CD4-positive, CD25-positive, alpha-beta regulatory T cell (primary cell): ENCODE measurements at places on chromosomes 4 and X. TPM values are rescaled to one million over a fixed set of nuclear protein-coding genes. Genes with fewer than 3 reads are reported as not detected.

Gene NKX3-2
- total RNA-seq = not detected

Gene ASB12
- total RNA-seq = not detected

Gene NFKB1
- 152 TPM for total RNA-seq

Gene PRSS12
- total RNA-seq = not detected

GRCh38 chr4:43471950-43472349 lies 579.4 kb downstream of the GRXCR1 start:
- DNase-seq = no peak
- H3K4me1 ChIP-seq = no peaks in the 10 kb centered on the region
- no peaks in the 10 kb centered on the region for H3K27me3 ChIP-seq
- no peak overlapping the region for H3K27ac ChIP-seq

DNA sequence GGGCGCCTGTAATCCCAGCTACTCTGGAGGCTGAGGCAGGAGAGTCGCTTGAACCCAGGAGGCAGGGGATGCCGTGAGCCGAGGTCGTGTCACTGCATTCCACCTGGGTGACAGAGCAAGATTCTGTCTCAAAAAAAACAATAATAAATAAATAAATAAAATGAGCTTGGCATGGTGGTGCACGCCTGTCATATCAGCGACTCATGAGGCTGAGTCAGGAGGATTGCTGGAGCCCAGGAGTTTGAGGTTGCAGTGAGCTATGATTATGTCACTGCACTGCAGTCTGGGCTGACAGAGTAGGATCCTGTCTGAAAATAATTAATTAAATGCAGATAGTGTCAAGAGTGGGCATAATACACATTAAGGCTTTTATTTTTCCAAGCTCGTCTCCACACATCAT lies 77.5 kb downstream of the DHRSX start:
- H3K27ac ChIP-seq = no peak overlapping the region
- H3K36me3 ChIP-seq = peaks cover 10% of the 10 kb centered on the region
- H3K27me3 ChIP-seq = no peaks in the 10 kb centered on the region
- DNase-seq = no peak
- no peaks in the 10 kb centered on the region for H3K4me1 ChIP-seq

- DNase-seq = no peak
- no peaks in the 10 kb centered on the region for H3K36me3 ChIP-seq
- no peaks in the 10 kb centered on the region for H3K27me3 ChIP-seq
- H3K4me1 ChIP-seq = no peaks in the 10 kb centered on the region
- H3K4me3 ChIP-seq = no peak overlapping the region
Measured at GRCh38 chr4:117400039-117400835, 314.9 kb upstream of the TRAM1L1 start.

GRCh38 chr4:60812811-60813210 lies 387.3 kb upstream of the ADGRL3 start:
- H3K36me3 ChIP-seq = no peaks in the 10 kb centered on the region
- DNase-seq = no peak
- no peak overlapping the region for H3K27ac ChIP-seq
- H3K4me1 ChIP-seq = no peaks in the 10 kb centered on the region
- H3K4me3 ChIP-seq = no peak overlapping the region

DNA sequence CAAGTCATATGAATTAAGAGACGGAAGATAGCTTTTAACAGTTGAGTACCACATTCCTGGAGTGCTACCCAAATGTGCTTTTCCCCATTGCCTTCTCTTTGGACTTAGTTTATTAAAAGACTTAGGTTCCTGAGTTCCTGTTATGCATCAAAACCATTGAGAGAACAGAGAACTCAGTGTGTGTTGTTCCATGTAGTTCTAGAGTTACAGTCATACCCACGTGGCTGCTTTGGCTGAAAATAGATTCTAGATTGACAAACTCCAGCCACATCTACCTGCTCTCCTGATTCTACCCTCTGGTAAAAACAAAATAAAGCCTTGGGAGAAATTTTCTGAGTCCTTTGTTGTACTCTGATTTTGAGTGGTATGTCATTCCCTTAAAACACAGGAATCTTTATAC lies 385.4 kb downstream of the IL15 start:
- no peak overlapping the region for H3K4me3 ChIP-seq
- no peaks in the 10 kb centered on the region for H3K27me3 ChIP-seq
- H3K4me1 ChIP-seq = no peaks in the 10 kb centered on the region
- H3K27ac ChIP-seq = no peak overlapping the region
- DNase-seq = no peak

- no peaks in the 10 kb centered on the region for H3K36me3 ChIP-seq
- H3K4me1 ChIP-seq = no peaks in the 10 kb centered on the region
- no peak for DNase-seq
- H3K27ac ChIP-seq = no peak overlapping the region
Measured at GRCh38 chr4:95217197-95217596, 331.6 kb downstream of the UNC5C start.

GRCh38 chr4:7744142-7744804 lies 195.4 kb downstream of the AFAP1 start:
- H3K27ac ChIP-seq = no peak overlapping the region
- no peak overlapping the region for H3K4me3 ChIP-seq
- no peaks in the 10 kb centered on the region for H3K36me3 ChIP-seq
- H3K4me1 ChIP-seq = no peaks in the 10 kb centered on the region
- no peaks in the 10 kb centered on the region for H3K27me3 ChIP-seq

GRCh38 chrX:136866337-136867095 lies 14.0 kb downstream of the RBMX start:
- no peak overlapping the region for H3K4me3 ChIP-seq
- DNase-seq = no peak
- peaks cover 35% of the 10 kb centered on the region for H3K36me3 ChIP-seq
- no peak overlapping the region for H3K27ac ChIP-seq
- peaks cover 12% of the 10 kb centered on the region for H3K4me1 ChIP-seq

DNA sequence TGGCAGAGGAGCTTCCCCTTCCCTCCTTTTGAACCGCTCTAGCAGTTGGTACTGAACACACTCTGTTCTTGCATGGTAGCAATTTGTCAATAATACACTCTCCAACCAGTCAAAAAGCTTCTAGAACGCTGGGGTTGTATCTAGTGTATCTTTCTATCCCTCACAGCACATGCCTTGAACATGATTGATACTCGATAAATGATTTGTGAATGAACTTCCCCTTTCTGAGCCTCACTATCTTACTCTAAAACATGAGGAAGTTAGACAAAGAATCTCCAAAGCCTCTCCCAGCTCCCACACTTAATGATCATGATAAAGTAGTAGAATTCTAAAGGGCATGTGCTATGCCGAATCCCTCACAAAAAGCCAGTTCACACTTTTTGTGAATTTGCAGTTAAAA lies 64.4 kb downstream of the DLG3 start:
- H3K4me3 ChIP-seq = no peak overlapping the region
- DNase-seq = no peak
- no peaks in the 10 kb centered on the region for H3K36me3 ChIP-seq

- no peak overlapping the region for H3K4me3 ChIP-seq
- no peak for DNase-seq
- no peak overlapping the region for H3K27ac ChIP-seq
- no peaks in the 10 kb centered on the region for H3K27me3 ChIP-seq
- peaks cover 67% of the 10 kb centered on the region for H3K36me3 ChIP-seq
- H3K4me1 ChIP-seq = no peaks in the 10 kb centered on the region
Measured at GRCh38 chr4:25792876-25793275, 69.9 kb downstream of the SEL1L3 start.
